ENCODE measurements at places on chromosomes 11 and 22.

GRCh38 chr22:39382410-39382809 lies 17.2 kb upstream of the TAB1 start:
- no peak for DNase-seq

- no peak for DNase-seq
These were observed 63.6 kb downstream of the TNRC6B start for GRCh38 chr22:40241200-40241763.

- no peak for DNase-seq
These were observed 123.3 kb upstream of the LUZP2 start for GRCh38 chr11:24373516-24373915.

GRCh38 chr11:63888170-63889086 lies 28.5 kb downstream of the RCOR2 start:
- peak; percentile 63 for DNase-seq

GRCh38 chr22:26610996-26611395 lies 6.8 kb downstream of the CRYBB1 start:
- no peak for DNase-seq

- no peak for DNase-seq
These were observed 91.2 kb downstream of the CLPB start for GRCh38 chr11:72343006-72343756.

DNA sequence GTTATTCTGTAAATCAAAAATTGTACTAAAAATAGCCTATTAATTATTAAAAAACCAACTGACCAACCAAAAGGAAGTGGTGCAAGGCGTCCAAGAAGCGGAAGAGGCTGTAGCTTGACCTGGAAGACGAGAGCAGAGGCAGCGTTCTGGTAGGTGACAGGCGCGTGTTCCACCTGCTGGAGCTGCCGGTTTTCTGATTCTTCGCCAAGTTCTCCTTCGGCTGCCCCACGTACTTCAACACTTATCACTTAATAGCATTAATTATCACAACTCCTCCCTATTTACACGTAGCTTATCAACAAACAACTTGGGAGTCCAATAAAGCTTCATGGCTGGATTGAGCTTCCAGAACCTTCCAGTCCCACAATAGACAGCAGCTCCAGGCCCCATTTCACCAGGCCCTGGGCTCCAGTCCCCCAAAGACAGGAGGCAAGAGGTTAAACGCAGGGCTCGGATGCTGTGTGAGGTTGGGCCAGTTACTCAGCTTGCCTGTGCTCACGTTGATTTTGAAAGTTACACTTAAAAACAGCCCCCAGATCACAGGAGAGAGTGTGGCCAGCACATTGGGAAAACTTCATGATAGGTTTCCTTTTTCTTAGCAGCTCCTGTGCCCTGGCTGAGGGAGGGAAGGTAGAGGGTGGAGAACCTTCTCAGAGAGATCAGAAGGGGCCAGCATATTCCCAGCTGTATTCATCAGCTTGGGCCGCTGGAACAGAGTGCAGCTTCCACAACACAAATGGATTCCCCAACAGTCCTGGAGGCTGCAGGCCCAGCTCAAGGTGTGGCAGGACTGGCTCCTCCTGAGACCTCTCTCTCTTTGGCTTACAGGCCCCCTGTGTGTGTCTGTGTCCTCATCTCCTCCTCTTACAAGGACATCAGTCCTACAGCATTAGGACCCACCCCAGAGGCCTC lies 54.2 kb upstream of the FGF3 start:
- no peak for DNase-seq

DNA sequence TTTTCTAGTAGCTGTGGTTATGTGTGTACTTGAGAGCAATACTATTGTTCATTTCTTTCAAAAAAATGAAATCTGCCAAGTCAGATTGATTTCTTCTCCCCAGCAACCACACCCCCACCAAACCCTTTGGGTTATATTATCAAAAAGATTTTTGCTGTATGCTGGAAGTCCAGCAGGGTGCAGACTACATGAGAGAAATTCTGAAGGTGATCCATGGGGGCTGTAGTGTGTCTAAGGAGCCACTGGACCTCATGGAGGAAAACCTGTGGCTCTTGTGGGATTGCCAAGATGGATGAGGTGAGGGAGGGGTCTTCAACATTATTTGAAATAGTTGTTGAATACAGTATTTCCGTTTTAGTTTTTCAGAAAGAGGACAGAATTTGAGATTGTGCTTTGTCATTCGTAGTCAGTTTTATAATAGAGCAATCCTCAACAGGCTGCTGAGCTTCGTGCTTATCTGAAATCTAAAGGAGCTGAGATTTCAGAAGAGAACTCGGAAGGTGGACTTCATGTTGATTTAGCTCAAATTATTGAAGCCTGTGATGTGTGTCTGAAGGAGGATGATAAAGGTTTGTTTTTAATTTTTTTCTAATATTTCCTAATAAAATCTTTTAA lies 3.1 kb downstream of the EIF3M start:
- no peak for DNase-seq

DNA sequence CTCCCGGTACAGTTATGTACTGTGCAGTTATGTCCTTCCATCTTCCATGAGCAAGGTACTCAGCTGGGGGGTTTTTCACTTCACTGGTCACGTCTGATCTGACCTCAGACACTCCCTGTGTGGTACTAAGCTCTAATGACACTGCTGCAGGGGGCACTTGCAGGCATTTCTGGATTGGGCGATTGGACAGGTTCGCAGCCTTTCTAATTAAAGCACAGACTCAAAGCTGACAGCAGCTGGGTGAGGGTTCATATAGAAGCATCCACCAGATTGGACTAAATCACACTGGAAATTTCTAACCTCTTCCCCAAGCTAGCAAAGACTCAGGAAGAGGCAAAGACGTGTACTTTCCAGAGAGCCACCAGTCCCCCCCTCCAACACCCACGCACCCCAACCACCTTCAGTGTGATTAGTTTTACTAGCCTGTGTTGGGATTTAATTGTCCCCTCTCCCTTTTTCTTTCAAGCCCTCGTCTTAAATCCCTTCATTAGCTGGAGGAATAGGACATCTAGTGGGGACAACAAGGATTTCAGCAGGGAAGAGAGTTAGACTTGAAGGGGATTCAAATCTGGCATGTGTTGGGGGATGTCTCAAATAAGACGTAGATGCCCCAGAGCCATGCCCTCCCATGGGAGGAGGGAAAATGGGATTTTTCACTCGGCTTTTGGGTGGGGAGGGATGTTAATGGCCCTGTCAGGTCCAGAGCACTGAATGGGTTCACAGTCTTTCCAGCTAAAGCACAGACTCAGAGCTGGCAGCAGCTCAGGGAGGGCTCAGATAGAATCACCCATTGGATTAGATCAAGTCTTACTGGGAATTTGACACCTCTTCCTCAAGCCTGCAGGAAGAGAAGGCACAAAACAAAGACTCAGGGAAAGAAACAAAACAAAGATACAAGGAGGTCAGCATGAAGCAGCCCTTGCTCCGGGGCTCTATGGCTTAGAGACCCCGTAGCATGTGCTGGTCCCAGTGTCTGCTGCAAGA lies 10.9 kb downstream of the INS start:
- no peak for DNase-seq

GRCh38 chr11:103125462-103125861 lies 16.2 kb downstream of the DYNC2H1 start:
- DNase-seq: no peak

DNA sequence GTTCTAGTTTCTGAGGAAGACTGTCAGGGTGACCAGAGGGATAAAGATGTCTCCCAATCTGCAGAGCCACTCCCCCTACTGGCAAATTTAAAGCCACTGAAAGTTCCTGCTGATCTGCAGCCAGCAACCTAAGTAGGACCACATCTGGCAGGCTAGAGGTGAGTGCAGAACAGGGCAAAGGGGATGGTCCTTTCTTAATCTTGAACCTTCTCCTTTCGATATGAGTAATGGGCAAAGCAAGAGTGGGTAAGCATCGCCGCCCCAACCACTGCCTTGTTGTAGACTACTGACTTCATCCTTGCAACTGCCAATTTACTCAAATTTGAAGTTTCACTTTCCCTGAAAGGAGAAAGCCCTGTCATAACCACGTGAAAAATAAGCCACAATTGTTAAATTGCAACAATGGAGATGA lies 30.7 kb downstream of the SCUBE2 start:
- peak; percentile 30 for DNase-seq

GRCh38 chr22:33271390-33272161 lies 213.4 kb upstream of the SYN3 start:
- DNase-seq: peak; percentile 20

GRCh38 chr11:119910051-119910450 lies 181.1 kb upstream of the NECTIN1 start:
- no peak for DNase-seq
